ENCODE measurements at places on chromosomes 16 and 17.

DNA sequence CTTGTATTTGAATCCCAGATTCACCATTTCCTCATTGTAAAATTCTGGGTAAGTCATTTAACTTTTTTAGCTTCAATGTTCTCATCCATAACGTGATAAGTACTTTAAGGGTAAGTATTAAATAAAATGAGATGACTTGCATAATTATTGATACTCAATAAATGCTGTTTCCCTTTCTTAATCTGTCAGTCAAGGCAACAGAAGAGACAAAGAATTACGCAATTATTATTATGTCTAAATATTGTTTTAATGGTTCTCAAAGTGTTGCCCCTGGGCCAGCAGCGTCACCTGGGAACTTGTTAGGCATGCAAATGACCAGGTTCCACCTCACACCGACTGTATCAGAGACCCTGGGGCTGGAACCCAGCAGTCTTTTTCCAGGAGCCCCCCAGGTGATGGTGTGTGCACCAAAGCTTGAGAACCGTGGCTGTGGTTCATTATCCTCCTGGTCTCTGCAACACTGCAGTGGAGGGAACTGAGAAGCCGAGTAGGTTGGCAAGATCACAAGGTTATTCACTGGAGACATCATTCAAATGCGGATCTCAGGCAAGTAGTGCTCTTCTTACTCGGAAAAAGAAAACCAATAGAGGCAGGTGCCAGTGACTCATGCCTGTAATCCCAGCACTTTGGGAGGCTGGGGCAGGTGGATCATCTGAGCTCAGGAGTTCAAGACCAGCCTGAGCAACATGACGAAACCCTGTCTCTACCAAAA, 43.5 kb downstream of the LYRM9 start:
- no peak for DNase-seq

- DNase-seq, result no peak
Measured at GRCh38 chr17:80981062-80981902, 10.4 kb upstream of the CHMP6 start.

- no peak for DNase-seq
Measured at GRCh38 chr17:80287806-80288567, 27.3 kb downstream of the RNF213 start.

DNA sequence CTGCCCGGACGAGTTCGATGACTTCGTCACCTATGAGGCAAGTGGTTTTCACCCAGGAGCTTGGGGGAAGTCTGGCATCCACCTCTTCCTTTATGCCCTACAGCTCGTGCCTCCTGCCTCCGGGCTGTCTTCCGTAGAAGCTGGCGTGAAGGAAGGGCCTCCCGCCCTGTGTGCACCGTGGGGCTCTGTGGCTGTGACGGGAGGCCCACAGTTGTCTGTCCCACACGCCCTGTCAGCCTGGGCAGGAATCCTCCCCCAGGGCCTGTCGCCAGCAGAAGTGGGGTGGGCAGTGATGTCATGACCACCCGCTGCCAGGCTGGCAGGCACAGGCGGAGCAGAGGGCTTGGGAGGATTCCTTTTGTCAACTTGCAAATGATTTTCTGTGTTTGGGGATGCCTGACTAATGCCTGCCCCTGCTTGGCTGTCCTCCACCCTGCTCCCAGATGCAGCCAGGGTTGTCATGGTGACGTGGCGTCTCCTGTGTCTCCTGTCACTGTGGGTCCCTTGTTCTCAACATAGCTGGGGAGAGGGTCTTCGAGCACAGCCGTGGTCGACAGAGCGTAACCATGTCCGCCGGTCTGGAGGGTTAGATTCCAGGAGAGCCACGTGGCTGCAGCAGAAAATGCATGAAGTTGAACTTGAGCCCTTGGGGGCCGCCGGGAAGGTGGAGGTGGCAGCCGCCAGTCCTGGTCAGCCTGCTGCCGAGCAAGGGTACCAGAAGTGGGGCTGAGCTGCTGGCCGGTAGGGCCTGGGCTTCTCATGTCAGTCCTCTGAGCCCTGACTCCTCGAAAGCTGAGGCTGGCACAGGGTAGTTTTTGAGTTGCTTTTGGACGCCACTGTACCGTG, 46.1 kb downstream of the RAB11FIP3 start:
- DNase-seq, result peak; percentile 33

DNA sequence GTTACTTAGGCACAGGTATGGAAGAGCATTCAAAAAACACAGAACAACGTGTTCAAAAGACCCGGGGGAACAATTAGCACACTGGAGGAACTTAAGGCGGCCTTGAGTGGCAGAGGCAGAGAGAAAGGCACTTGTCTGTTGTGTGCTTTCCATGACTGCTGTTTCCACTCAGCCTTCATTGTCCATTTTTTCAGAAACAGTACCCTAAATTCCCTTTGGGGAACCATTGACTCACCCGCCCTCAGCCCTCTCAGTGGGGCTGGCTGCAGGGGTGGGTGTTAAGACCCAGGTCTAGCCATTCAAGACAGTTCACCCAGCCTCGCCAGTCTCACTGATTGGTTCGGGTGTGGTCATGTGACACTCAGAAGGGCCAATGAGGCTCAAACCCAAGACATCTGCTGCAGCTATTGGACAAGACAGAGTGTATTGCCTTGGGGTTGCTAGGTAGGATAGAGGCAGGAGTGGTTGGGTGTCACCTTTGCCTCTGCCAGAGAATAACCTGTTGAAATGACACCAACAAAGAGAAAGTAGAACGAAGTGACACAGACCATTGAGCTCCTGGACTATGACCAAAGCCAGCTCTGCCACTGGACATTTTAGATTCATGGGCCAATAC, 19.6 kb upstream of the CEP20 start:
- DNase-seq, result peak; percentile 11

- DNase-seq, result no peak
Measured at GRCh38 chr17:28527181-28527681, 21.1 kb downstream of the FOXN1 start.

- no peak for DNase-seq
Measured at GRCh38 chr17:13678841-13679240, 77.1 kb upstream of the HS3ST3A1 start.

DNA sequence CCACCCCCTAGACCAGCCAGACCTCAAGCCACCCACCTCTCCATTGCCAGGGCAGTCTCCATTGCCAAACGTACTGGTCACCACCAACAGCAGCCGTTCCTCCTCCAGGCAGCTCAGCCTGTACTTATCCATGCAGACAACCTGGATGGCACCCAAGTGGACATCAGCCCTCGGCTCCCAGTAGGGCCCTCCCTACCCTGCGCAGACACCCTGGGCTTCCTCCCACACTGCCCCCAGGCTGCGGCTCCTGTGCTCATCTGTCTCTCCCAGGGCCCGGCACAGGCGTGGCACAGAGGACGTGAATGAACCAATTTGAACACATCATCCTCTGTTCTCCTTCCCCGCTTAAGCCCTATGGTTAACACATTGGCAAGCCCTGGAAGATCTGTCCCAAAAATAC, 29.5 kb downstream of the NOS2 start:
- DNase-seq, result no peak

GRCh38 chr17:27981978-27982377, 60.5 kb upstream of the NLK start:
- no peak for DNase-seq

- DNase-seq, result no peak
Measured at GRCh38 chr17:42118545-42118944, 2.6 kb downstream of the KAT2A start.

DNA sequence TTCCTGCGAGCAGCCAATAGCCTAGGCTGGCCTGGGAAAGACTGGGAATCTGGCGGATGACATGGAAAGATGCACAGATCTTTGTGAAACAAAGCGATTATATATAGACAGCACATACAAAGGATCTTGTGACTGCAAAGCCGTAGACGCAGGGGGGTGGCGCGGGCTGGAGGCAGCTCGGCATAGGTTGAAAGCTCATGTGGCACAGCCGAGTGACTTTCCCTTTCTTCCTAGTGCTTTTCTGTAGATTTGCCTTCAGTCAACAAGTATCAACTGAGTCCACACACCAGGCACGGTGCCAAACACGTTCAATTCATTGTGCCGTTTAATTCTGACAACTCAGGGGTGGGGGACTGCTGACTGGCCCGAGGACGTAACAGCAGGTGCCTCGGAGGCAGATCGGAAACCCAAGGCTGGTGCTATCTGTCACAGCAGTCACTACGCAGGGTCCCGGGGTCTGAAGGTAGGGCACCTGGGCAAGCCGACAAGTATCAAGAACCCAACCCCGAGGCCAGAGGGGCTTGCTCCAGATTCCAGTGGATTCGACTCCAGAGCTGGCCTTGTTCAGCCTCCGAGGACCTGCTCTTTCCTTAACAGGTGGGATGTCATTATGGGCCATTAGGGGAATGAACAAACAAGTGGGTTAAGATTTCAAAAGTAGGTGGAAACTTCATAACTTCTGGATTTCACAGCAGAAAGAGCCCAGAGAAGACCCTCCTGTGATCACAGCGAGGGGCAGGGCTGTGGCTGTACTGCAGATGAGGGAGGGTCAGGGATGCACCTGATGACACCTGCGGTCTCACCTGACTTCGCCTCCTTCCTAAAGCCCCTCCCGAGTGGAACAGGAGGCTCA, 5.9 kb downstream of the PAM16 start:
- no peak for DNase-seq

DNA sequence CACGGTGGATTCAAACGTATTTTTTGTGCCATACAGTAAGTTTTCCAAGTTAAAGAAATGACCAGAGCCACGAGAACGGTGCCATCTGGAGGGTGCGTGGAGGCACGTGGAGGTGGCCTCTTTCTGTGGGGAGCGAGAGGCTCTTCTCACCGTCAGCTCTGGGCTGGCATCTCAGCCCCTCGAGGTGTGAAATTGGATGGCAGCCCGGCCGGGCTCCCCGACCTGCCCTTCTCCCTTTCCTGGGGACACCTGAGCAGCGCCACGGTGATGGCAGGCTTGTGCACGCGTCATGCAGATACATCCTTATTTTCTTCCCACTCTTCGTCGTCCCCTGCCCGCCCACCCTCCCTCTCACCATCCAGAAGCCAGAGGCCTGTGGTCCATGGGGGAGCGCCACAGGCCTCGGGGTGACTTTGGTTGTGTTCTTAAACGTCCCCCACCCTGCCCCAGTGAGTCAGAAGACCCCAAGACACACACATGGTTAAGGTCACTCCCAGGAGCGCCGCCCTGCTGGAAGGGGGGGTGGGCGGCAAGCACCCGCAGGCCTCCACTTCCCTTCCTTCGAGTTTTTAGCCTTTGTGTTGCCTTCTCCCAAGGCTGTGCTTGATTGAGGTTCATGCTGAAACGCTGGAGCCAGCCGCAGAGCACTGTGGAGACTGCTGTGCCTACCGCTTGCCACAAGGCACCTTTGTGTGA, 109.4 kb downstream of the BANP start:
- DNase-seq, result no peak

DNA sequence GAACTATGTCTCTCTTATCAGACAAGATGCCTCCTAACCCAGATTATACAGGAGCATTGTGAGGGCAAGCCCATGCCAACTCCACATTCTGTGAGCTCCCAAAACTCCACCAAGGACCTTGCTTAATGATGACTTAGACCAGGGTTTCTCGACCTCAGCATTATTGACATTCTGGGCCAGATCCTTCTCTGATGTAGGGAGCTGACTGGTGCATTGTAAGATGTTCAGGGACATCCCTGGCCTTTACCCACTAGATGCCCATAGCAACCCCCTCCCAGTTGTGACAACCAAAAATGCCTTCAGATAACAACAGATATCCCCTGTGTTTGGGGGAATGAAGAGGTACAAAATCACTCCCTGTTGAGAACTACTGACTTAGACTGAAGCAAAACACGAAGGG, 43.6 kb downstream of the HOXB1 start:
- DNase-seq, result no peak

DNA sequence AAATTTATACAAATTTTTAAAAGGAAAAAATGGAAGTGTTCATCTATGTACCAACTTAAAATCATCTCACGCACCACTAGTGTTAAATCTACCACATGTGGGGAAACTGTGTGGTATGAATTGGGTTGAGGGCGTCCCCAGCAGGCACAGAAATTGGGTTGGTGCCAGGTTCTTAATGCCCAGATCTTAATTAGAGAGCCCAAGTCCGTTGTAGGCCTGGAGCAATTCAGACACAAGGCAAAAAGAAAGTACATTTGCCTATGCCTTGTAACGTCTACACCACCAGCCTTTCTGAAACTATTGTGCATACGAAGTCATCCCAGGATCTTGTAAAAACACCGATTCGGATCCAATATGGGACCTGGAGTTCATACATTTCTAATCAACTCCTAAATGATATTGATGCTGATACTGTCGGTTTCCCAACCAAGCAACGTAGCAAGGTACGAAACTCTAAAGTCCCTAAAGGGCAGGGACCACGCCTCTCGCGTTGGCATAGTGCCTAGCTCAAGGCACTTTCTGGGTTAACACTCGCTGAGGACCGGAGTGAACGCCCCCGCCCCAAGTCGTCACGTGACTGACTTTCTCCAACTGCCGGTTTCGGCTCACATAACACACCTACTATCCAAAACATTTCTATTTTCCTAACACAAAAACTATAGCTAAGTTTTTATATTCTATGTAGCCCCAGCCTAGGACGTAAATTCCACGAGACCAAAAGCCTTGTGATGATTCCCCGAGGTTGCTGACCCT, 945 bp upstream of the UQCRC2 start:
- peak; percentile 55 for DNase-seq

GRCh38 chr17:4710693-4711634, 532 bp downstream of the ARRB2 start:
- DNase-seq, result no peak

- no peak for DNase-seq
Measured at GRCh38 chr17:66527335-66527734, 224.9 kb downstream of the PRKCA start.

All from fibroblast of skin of right quadriceps (primary cell).